ENCODE measurements at places on chromosomes 12 and 14.
A peak's percentile ranks its signal among the peaks of the same experiment; 100 is the strongest.

- no peak for DNase-seq
Measured at GRCh38 chr12:12350868-12351463, 924 bp upstream of the MANSC1 start.

DNA sequence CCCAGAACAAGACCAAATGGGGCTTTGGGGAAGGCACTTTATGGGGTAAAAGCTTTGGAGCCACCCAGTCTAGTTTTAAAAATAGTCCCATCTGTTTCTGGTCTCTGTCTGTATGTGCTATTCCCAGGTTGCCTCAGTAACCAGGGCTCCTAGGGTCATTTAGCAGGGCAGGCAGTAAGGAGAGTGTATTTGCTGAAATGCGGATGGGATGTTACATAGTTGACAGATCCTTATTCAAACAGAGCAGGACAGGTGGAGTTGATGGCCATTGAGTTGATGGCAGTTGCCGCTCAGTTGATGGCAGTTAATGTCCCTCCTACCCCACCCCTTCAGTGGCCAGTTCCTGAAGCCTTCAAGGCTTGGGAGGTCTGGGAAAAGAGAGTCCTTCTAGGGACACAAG, 4.6 kb downstream of the ZC3H10 start:
- DNase-seq, result no peak

- no peak for DNase-seq
Measured at GRCh38 chr12:14308516-14308915, 57.0 kb upstream of the ATF7IP start.

GRCh38 chr12:51759175-51759574, 89.3 kb downstream of the FIGNL2 start:
- no peak for DNase-seq

DNA sequence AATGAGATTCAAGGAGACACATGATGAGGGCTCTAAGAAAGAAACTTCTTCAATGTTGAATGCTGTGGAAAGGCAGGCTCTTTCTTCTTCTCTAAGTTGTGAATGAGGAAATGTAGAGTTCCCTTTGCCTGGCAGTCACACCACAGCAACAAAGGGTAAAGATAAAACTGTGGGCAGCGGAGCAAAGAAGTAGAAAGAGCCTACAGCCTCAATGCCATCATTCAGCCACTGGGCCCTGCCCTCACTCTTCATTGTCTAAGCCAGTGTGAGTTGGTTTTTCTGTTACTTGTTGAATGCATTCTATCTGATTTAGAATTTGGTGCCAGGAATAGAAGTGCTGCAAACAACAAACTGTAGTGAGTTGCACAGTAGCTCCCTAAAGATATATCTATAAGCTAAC, 12.2 kb downstream of the SDR9C7 start:
- DNase-seq, result no peak

GRCh38 chr14:37179896-37180502, 7.6 kb upstream of the SLC25A21 start:
- no peak for DNase-seq

DNA sequence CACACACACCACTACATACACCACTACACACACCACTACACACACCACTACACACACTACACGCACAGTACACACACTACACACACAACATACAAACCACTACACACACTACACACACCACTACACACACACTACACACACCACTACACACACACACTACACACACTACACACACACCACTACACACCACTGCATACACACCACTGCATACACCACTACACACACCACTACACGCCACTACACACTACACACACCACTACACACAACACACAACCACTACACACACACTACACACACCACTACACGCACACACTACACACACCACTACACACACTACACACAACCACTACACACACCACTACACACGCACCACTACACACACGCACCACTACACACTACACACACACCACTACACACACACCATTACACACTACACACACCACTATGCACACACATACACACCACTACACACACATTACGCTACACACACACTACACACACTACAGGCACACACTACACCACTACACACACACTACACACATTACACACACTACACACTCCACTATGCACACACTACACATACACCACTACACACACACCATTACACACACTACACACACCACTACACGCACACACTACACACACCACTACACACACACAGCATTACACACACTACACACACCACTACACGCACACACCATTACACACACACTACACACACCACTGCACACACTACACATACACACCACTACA, 12.5 kb downstream of the NOC4L start:
- DNase-seq, result no peak

DNA sequence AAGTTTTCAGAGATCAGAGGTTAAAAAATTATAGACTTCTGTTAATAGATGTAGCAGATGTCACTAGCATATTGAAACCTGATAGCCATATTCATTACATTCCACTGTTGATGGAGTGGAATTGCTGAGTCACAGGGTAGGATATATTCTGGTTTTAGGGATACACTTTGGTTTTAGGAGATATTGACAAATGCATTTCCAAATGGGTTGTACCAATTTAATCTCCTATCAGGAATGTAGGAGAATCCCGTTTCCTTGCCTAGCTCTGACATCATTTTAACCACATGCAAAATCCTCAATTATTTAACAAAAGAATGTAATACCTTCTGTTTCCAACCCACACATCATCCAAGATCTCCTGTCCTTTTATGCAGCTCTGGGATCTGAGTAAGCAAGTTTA, 30.7 kb upstream of the ESR2 start:
- no peak for DNase-seq

GRCh38 chr12:119247007-119247719, 68.4 kb downstream of the HSPB8 start:
- no peak for DNase-seq

- peak; percentile 10 for DNase-seq
Measured at GRCh38 chr12:75814851-75815754, 216.5 kb downstream of the PHLDA1 start.

- no peak for DNase-seq
Measured at GRCh38 chr14:65808390-65808789, 395.9 kb downstream of the FUT8 start.

- DNase-seq, result peak; percentile 65
Measured at GRCh38 chr12:118714051-118714460, 267.3 kb upstream of the SRRM4 start.

DNA sequence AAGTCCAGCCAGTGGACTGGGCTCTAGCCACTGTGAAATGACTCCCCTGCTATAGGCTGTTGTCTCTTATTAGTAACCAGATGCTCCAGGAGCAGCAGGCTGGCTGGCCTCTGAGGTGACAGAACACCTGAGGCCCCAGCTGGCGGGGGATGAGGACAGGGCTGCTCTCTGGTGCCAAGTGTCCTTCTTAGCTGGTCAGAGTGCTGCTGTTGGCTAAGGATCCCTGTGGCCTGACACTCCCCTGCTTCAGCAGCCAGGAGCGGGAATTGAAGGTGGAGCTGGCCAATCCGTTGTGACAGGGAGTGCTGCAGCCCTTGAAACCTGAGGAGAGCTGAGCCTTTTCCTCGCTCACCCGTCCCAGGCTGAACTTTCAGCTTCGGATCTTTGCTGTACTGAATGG, 30.7 kb downstream of the TMEM229B start:
- peak; percentile 5 for DNase-seq

DNA sequence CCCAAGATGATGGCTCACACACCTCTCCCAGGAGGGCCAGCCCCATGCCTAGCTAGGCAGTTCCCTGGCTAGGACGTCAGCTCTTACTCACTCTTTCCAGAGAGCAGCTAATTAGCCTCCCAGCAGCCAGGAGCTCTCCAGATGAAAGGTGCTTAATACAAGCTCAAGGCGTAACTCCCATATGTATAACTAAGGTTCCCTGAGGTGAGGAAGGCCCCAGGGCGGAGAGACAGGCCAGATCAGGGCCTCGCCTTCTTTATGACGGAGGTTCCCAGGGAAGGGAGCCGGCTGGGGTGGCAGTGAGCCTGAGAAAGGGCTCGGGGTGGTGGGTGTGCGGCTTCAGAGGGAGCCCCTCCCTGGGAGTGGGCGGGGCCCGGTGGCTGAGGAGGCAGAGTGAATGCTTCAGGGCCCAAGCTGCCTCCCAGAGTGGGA, 26.4 kb upstream of the ZFP36L1 start:
- DNase-seq, result no peak

DNA sequence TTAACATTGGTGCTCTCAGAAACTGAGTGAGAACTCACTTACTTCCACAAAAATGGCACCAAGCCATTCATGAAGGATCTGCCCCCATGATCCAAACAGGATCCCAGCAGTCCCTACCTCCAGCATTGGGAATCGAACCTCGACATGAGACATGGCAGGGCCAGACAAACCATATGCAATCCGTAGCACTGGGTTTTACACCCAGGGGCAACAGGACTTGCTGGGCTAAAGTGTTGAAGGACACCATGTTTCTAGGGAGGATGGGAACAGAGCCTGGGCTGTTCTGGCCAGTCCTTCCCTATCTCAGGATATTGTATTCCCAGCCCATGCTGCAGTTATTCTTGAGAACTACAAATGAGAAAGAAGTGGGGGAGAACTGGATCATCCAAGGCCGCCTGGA, 36.6 kb downstream of the SERPINA3 start:
- DNase-seq, result no peak

GRCh38 chr12:70829070-70829469, 91.5 kb downstream of the PTPRR start:
- no peak for DNase-seq

DNA sequence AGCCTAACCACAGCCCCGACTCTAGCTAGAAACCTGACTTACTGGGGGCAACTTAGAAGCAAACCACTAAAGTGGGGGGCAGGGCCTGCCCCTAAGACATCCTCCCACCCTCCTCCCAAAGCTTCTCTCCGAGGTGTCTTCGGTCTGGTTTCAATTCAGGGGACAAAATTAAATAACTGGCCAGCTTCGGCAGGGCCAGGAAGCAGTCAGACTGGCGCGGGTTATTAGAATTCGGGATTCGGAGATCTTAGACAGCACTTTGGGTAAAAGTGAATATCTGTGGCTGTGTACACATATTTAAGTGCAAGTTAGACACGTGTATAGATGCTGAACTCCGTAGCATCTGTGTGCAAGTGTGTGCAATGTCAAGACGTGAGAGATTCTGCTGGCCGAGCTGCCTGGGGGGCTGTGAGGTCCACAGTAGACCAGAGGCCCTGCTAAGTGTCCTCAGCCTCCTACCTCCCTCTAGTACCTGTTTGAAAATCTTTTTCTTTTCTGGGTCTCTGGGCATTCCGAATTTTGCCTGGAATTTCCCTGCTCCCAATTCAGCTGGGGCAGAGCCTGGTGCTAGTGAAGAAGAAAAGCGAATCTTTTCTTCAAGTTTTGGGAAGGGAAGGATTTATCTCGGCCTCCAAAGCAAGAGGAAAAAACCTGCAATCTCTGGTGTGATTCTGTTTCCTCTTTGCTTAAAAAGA, 4.0 kb upstream of the HOXC10 start:
- no peak for DNase-seq

DNA sequence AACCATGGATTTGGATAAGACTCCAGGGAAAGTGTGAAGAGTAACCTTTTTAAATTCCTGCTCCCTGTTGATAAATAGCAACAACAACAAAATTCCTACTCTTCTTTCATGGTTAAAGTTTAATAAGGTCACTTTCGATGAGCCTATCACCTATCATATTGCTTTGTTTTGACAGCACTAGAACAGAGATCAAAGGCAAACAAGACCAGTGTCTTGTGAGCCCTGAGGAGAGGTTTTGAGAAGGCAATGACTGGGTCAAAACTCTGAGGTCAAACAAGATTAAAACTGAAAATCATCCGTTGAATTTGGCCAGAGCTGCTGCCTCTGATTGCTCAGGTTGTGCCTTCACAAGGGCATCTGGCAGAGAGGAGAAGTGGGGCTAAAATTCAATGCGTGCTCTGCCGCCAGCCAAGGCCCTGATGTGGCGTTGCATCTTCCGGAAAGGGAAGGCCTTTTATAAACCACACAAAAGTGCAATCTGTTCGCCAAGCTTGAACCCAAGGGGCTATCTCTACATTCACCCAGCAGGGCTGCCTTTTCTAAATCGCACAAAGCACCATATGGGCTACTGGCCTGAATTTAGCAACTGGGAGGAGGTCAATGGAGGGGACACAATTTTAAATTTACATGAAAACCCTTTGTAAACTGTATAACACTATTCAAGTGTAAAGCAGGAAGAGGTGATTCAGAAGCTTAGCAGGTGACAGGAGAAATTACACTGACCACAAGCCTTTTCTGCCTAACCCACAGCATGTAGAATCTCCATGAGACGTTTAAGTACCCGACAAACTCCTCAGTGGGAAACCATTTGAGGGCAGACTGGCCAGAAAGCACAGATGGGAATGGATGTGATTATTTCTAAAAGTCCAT, 140.8 kb downstream of the DAD1 start:
- peak; percentile 2 for DNase-seq

DNA sequence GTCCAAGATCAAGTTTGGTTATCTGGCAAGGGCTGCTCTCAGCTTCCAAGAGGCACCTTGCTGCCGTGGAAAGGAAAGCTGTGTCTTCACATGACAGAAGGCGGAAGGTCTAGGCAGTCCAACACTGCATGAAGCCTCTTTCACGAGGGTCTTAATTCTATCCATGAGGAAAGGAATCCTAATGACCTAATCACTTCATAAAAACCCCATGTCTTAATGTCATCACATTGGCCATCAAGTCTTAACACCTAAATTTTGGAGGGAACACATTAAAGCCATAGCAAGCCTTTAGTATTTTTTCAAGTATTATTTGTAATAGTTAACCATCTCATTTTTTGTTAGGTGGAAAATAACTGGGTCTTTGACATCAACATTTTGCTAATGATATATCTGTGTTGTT, 858.3 kb downstream of the FLRT2 start:
- DNase-seq, result no peak
